ENCODE measurements at places on chromosomes 11 and 22.

DNA sequence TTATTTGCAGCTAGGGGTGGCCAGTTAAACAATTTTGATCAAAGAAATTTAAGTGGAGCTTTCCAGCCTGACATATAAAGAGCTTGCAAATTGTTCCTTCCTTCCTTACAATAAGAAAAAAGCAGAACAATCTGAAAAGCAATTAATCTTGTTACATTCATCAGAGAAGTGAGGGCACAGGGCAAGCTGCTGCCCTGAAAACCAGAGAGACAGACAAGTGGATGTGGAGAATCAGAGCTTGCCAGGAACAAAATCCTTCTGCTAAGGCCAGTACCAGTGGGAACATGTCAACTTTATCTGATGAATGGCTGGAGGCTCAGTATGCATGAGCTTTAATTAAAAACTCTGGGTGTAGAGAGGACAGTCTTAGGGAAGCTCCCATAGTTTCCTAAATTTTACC, 8.8 kb downstream of the CCDC179 start:
- DNase-seq = no peak

- DNase-seq = no peak
These were observed 2.5 kb downstream of the DBX1 start for GRCh38 chr11:20157728-20158127.

DNA sequence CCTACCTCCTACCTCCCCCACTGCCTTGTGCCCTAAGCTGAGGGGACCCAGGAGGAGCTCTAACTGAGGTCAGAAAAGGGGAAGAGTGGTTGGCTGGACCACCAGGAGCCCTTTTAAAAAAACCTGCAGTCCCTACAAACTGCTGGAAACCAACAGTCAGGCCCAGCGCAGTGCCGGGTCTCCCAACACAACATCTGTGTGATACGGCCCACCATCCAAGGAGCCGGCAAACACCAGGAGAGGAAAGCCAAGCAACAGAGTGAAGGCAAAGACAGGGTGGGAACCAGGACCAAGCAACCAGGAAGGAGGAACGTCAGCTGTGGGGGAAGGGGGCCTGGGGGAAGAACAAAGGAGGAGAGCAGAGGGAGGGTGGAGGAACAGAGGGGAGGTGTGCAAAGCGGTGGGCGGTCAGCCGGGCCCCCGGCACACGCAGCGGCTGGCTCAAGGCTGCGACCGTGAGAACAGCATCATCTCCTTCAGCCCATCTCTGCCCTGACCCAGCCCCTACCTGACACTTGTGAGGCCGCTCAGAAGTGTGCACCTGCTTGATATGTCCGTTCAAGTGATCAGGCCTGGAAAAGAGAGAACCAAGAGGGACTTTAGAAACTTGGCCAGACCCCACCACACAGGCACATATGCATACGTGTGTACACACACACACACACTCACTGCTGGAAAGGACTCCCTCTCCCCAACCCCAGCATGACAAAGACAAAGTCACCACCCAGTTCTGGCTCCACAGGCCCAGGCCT, 3.6 kb downstream of the PATZ1 start:
- DNase-seq = no peak

DNA sequence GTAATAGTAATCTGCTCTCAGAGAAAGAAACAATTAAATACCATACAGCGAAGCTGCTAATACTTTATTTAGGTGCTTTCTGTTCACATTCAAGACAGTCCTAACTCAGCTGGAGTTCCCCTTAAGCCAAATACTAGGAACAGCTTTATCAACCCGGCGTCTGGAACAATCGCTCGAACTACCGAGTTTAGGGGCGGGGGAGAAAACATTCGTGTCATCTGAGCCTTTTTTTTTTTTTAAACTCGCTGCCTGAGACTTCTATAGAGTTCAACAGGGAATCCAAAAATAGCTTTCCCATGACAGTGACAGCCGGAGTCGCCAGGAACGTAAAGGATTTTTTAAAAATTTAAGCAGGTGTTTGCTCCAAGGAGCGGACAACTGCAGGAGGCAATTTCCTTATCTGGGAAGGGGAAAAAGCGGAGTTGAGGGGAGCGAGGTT, 852 bp downstream of the TRAF6 start:
- peak; percentile 15 for DNase-seq

DNA sequence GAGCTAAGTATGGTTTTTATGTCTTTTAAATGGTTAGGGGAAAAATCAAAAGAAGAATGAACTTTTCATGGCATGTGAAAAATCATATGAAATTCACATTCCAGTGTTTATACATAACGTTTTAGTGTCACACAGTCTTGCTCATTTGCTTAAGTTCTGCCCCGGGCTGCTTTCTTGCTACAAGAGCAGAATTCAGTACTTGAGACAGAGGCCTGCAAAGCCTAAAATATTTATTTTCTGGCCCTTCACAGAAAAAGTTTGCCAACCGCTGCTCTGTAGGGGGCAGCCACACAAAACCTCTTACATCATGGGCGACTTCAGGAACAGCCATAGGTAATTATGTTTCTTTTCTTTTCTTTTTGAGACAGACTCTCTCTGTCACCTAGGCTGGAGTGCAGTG, 1.0 kb upstream of the ATG2A start:
- DNase-seq = no peak

GRCh38 chr11:10348650-10349280, 43.9 kb downstream of the ADM start:
- no peak for DNase-seq

DNA sequence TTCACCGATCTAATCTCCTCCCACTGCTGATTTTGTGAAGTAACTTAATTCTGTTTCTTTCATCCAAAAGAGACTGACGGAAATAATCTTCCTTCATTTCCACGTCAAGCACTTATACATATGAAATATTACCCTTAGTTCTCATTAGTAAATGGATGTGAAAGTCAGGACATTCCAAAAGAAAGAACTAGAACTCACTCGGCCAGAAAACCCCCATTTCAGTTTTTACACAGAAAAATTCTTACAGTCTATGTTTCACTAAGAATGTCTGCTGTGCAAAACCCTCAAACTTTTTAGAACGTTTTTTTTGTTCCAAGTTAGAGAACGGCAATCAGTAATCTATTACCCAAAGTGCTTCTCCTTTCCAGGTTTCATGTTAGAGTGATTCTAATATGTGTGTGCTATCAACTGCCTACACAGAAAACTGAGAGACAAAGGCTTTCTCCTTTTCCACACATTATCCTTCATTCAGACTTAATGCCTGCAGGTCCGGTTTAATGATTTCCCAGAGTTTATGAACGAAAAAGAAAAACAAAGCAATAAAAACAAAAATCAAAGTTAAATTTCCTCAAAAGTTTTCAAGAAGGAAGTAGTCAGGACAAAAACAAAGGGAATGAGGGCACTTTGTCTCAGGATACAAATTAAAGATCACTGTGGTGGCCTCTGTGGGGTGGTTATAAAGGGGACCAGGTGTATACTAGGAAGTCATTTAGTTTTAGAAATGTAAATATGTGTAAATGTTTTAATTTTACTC, 11.3 kb upstream of the SESN3 start:
- no peak for DNase-seq

GRCh38 chr22:39645532-39645931, 75.0 kb downstream of the CACNA1I start:
- no peak for DNase-seq

DNA sequence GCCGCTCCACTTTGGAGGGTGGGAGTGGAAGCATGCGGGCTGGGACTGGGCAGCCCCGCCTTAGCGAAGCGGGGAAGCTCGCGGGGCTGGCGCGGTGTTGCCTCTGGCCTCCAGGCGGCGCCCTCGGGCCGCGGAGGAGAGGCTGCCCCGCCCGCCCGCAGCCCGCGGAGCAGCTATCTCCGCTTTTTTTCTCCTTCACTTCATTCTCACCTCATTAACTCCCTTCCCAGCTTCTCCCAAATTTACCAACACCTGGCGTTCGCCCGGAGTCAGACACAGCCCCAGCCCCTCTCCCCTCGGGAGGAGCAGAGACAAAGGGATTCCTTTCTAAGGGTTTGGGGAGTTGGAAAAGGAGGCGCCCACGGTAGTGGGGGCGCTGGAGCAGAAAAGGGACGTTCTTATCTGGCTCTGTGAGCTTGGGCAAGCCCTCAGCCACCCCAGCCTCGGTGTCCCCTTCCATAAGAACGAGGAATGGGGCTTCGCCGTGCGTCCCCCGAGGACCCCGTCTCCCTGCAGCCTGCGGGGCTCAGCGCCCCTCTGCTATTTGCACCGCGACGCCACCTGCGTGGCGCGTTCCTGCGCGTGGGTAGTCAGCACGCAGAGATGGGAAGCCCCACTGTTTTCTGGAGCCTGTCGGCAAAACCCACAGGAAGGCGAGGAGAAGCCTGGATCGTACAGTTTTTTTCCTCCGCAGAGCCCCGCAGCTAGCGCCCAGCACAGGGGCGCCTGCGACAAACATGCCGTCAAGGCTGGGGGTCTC, 1.5 kb upstream of the WNT11 start:
- peak; percentile 73 for DNase-seq

GRCh38 chr11:104734998-104735397, 163.3 kb downstream of the CASP12 start:
- DNase-seq = no peak

- no peak for DNase-seq
These were observed 30.6 kb downstream of the LMO1 start for GRCh38 chr11:8232849-8233606.

- no peak for DNase-seq
These were observed 14.1 kb upstream of the SYT8 start for GRCh38 chr11:1820463-1821325.

- DNase-seq = no peak
These were observed 214.7 kb upstream of the NARS2 start for GRCh38 chr11:78789375-78789774.

DNA sequence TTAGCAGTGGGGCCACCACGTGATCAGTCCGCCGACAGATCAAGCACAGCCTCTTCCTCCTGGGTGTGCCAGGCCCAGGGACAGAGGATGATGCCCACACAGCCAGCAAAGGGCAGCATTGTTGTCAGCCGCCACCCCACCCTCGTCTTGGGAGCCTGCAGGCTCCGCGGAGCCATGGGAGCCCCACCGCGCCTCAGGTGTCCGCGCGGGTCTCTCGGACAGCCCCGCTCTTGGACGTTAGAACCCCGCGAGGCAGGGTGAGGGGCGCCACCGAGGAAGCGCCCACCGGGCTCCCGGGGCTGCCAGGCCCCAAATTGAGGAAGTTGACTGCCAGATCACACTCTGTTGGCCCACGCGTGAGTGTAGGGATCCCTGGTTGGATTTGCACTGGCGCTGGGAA, 83.9 kb upstream of the MS4A8 start:
- DNase-seq = no peak

DNA sequence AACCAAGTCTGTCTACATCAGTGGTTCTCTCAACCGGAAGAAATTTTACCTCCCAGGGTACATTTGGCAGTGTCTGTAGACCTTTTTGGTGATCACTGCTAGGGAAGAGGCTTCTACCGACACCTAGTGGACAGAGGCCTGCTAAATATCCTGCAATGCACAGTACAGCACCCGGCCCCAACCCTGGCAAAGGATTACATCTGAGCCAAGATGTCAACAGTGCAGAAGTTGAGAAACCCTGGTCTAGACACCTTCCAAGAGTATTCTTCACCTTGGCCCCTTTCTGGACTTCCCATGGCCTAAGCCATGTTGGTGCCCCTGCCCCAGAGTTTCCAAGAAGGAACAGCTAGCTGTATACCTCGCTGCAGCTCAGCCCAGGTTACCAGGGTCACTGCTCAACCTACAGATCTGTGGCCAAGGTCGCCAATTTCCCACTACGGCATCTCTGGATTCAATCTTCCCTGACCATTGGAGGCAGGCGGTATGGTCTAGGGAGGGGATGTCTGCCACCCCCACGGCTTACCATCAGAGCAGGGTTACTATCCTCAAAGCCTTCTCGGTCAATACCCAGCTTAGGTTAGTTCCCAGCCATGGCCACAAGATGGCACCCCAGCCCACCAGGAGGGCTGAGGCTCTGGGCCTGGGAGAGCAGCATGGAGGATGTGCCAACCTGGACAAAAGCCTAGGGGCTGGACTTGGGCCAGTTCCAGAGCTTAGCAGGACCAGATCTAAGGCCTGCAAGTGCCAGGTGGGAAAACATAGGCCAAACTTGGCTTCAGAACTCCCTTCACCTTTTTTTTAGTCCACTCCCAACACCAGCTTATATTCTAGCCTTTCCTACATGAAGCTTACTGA, 3.7 kb upstream of the KCNC1 start:
- DNase-seq = peak; percentile 71

- DNase-seq = no peak
These were observed 6.6 kb upstream of the NPTXR start for GRCh38 chr22:38850399-38850798.

DNA sequence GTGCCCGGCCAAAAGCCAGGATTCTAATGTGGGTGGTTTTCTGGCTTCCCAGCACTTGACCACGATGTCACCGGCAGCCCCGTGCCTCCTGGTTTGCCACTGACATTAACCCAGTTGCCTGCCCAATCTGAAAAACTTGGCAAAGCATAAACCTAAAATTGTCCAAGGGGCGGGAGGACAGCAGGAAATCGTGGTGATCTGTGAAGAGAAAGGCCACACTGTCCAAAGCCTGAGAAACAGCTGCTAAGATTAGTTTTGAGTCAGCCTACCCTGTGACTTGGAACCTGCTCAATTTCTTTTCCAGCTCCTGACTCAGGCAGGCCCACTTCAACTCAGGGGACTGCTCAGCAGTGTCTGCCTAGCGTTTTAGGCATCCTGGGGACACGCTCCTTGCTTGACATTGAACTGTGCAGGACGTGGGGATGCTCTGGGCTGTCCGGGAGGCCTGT, 8.2 kb upstream of the F2 start:
- no peak for DNase-seq

DNA sequence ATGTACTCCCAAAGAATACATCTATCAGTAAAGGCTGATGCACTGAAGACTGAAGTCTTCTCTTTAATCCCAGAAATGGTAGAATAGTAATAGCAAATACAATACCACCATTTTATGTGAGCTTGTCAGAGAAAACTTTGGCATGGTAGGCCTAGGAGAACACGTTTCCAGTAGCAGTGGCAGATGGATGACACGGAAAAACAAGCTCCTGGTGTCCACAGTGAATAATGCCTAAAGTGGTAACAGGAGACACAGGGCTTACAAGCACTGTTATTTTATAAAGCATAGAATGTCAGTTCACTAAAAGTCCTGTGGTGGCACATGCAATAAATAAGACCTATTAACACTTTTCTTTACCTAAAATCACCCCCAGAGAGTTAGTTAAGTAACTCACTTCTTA, 277.6 kb downstream of the TTC28 start:
- DNase-seq = no peak

GRCh38 chr22:29345932-29346331, 30.4 kb upstream of the RASL10A start:
- DNase-seq = no peak

GRCh38 chr11:5527716-5528115, 11.2 kb upstream of the UBQLNL start:
- DNase-seq = no peak

DNA sequence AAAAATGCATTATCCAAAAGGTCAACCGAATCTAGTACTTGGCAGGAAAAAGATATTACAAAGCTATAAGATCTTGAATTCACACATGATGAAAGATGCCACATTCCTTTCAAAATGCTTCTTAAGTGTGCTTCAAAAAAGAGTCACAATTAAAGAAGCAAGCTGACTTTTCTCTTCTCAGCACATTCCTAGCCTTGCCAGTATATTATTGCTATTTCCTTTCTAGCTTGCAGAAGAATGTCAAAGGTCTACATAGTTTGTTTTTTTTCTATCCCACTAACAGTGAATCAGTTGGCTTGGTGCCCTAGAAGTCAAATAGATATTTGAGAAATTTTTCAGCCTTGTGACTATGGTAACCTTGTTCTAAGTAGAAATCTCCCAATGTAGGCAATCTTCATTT, 56.8 kb downstream of the GUCY1A2 start:
- DNase-seq = no peak

- no peak for DNase-seq
These were observed 9.6 kb upstream of the EIF3D start for GRCh38 chr22:36538529-36538928.
